NCI-H1694 (cell line): ENCODE measurements at places on chromosomes 2 and 18.

DNA sequence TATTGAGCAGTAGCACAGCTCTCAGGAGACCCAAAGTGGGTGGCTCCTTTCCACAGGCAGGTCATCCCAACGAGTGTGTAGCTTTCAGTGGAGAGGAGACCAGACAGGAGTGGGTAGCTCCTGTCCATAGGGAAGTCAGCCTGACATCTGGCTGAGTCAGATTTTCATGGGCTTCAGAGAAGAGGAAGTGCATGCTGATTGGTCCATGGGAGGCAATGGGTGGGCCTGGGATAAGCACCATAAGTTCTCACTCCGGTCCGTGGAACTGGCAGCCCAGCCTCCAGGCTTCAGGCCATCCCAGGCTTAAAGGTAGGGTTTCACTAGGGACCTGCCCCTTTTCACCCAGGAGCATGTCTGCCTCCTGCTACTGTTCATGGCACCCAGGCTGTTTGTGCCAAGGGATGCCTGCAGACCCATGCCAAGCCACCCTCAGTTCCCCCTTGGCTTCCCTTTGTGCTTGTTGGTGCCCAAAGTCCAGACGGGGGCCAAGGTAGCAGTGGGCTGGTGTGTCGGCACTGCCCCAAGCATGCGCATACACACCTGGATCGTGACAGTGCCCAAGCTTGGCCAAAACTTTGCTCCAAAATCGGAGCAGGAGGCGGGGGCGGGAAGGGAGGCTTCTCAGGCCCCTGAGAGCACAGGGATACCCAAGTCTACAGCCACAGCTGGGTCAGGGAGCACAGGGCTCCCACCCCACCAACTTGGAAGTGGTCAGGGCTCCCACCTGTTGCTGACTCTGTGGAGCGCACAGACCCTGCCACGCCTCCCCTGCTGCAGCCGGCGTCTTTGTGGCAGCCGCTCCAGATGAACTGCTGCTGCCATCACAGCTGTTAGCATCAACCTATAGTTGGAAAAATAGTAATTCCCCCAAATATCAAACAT, 26.4 kb downstream of the MARCHF7 start:
- no peak for DNase-seq

- no peak for DNase-seq
These were observed 925.7 kb downstream of the EPHA4 start for GRCh38 chr2:220646424-220646823.

DNA sequence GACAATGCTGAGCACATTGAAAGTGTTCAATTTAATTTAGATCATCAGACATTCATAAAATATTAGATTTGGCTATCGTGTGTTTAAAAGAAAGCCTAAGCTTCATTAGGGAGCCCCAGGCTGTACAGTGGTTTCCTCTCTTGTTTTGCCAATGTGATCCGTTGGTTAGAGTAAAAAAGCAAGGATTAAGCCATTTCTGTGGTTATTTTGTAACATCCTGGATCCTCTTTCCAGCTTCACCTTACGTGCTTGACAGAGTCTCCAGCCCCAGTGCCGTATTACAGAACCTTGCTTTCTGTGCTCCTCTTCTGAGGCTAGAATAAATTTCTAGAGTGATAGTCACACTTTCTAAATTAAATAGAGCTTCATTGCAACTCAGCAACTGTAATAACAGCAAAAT, 289.3 kb upstream of the LINC00305 start:
- DNase-seq: no peak

- no peak for DNase-seq
These were observed 296.4 kb downstream of the NDUFA10 start for GRCh38 chr2:239728751-239729150.

DNA sequence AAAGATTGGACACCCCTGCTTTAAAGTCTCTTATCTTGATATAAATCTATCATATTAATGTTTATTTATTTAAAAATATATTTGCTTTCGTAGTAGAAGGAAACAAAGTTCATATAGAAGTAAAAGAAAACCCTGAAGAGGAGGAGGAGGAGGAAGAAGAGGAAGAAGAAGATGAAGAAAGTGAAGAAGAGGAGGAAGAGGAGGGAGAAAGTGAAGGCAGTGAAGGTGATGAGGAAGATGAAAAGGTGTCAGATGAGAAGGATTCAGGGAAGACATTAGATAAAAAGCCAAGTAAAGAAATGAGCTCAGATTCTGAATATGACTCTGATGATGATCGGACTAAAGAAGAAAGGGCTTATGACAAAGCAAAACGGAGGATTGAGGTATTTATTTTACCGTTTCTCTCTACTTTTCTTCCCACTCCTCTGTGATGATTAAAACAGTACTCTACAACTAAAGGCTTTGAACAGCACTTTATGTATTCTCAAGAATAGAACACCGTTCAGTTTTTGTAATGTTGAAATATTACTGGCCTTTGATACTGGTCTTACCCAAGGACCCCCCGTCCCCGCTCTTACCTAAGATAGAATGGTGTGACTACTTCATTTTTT, 39.2 kb downstream of the EIF5B start:
- no peak for DNase-seq

DNA sequence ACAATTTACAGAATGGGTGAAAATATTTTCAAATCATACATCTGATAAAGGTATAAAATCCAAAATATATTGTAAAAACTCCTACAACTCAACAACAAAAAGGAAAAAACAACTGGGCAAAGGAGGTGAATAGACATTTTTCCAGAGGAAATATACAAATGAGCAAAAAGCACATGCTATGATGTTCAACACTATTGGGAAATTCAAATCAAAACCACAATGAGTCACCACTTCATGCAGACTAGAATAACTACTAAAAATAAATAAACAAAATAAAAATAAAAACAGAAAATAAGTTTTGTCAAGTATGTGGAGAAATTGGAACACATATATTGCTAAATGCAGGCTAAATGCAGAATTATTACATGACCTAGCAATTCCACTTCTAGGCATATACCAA, 120.9 kb downstream of the FSIP2 start:
- DNase-seq: no peak

DNA sequence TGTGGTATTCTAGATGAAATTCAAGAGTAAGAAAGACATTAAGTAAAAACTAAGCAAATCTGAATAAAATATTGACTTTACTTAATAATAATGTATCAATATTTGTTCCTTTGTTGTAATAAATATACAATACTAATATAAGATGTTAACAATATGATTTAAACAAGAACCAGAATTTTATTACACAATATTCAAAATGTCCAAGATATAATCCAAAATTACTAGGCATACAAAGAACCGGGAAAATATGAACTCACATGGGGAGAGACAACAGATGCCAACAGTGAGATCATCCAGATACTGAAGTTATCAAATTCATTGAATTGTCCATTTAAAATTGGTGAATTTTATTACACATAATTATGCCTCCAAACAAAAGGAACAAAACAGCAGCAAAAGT, 286.3 kb downstream of the AFF3 start:
- no peak for DNase-seq

DNA sequence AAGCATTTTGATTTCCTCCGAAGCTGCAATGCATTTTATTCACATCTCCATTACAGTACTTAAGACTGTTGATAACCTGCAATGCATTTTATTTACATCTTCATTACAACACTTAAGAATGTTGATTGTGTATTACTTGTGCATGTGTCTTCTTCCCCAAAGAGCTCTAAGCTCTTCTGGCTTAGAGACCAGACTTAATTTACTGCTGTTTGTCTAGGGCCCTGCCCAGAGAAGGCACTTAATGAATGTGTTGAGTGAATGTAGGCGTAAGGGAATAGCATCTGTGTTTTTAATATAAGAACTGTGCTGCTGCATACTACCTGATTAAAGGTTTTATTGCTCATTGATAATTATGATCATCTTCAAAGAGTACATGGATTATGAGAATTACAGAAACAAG, 295.6 kb downstream of the ZNF385B start:
- no peak for DNase-seq

DNA sequence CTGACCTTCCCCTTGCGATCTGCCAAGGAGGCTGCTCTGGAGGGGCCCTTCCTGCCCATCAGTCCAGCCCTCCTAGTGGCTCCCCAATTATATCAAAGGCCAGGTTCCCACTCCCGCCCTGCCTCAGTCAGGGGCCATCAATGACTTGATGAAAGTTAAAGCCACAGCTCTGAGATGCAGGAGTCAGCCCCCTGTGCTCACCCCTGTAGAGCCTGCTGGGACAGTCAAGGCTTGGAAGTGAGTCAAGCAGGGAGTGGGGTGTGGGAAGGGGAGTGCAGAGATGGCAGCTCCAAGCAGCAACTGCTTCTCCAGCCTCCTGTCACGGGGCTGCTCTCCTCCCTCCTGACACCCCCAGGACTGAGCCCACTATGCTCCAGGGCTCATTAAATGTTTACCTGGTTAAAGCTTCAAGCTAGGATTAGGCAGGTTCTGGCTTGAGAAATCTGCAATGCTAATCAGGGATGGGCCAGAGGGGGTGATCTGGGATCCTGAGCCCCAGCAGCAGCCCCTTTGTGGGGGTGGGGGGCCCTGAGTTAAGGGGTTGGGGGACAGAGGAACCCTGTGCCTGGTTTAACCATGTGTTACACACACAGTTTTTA, 42.7 kb upstream of the ALK start:
- no peak for DNase-seq

DNA sequence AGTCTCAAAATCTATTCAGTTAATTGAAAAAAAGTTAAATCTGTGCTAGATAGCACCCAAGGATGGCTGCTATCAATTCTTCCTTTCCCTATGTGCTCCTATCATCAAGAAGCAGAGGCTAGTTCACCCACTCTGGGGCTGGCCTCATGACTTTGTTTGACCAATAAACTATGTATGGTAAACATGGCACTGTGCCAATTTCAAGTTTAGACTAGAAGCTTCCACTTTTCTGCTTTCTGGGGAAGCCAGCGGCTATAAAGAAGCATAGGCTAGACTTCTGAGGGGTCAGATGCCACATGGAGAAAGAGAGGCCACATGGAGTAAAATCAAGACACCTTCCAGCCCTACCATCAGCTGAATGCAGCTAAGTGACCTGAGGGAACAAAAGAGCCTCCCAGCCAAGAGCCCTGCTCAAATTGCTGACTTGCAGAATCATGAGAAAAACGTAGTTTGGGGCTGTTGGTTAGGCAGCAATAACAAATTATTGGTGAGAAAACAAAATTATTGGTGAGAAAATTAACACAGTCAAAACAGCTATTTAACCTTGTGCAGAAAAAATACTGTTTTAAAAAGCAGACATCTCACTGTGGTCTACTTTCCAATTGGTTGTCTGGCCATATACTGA, 86.5 kb upstream of the SLC14A2 start:
- no peak for DNase-seq

DNA sequence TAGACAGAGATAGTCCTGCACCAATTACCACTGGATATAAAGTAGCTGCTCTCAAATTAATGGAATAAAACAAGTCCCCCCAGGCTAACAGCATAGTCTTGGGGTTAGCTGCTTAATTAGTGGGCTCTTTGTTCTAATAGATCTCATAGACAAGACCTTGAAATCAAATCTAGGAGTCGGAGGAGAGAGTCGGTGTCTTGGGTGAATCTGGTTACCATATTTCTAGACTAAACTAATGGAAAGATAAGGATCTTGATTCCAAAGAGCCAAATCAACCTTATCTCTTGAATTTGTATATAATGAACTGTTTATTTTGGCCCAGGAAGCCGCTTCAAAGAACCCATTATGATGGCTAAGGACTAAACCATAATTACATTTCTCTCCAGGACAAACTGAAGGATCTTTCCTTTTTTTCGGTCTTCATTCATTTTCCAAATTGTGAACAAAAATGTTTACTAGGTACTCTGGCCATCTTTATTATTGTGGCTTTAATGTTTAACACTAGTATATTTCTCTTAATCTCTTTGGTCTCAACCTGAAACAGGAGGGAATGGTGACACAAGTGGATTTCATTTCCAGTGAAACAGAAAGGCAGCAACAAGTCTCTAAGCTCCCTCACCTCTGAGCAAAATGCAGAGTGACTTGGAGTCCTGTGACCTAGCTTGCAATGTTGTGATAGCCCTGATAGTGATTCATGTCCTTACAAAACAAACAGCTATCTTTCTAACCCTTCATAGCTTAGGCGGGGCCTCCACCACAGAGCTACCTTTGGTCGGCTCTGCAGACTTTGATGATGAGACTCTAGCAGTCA, 137.9 kb upstream of the PARD3B start:
- DNase-seq: no peak

GRCh38 chr2:132489150-132489549, 72.5 kb downstream of the GPR39 start:
- DNase-seq: no peak

- no peak for DNase-seq
These were observed 94.1 kb upstream of the LDLRAD4 start for GRCh38 chr18:13124411-13124810.

- DNase-seq: no peak
These were observed 456.6 kb downstream of the THSD7B start for GRCh38 chr2:137221797-137222492.

DNA sequence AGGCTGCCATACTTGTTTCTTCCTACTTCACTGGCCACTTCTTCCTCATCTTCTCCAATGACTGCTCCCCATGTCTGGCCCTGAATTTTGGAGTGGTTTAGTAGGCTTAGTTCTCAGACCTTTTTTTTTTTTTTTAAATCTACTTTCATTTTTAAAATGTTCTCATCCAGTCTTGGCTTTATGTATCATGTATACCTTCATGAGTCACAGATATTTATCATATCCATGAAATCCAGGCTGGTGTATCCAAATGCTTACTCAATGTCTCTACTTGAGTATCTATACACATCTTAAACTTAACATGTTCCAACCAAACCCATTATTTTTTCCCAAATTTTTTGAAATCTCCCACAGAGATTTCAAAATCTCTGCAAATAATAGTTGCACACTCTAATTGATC, 26.3 kb upstream of the CFAP36 start:
- DNase-seq: no peak

- no peak for DNase-seq
These were observed 79.8 kb upstream of the SPATS2L start for GRCh38 chr2:200226451-200227426.

- DNase-seq: no peak
These were observed 11.4 kb upstream of the DYNC1I2 start for GRCh38 chr2:171675810-171676345.

GRCh38 chr2:234880551-234881211, 71.1 kb upstream of the SH3BP4 start:
- DNase-seq: no peak

GRCh38 chr2:67130531-67131256, 266.4 kb upstream of the ETAA1 start:
- no peak for DNase-seq

GRCh38 chr2:15980605-15981098, 40.3 kb downstream of the MYCN start:
- DNase-seq: no peak

DNA sequence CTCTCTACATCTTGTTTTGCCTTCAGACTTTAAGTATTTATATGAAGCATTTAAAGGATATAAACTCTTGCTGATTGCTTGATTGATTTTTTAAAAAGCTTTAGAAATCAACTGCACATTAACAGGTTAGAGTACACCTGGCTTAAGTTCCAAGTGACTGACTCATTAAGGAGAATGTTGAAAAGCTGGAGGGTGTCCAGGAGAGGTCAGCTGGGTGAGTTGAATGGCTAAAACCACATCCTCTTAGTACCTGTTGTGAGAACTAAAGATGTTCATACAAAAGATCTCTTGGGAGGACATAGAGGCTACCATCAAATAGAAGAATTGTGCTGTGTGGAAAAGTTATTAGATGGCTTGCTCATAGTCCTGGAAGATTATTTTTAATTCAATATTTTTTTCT, 206.8 kb downstream of the TXNL1 start:
- no peak for DNase-seq
